ENCODE measurements at places on chromosomes 5 and 9.
A peak's percentile ranks its signal among the peaks of the same experiment; 100 is the strongest.

DNA sequence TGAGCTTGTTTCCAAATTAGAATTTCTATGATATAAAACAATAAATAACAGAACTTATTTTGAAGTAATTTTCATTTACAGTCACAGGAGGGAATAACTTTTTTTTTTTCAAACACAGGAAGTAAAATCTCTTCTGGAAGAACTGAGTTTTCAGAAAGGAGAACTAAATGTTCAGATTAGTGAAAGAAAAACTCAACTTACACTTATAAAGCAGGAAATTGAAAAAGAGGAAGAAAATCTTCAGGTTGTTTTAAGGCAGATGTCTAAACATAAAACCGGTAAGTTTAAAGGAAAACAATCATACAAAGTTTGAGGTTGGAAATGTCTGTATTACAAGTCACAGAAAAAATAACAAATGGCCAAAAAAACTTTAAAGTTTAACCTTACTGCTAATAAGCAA lies 41.6 kb downstream of the RAB14 start:
- no peak for DNase-seq

DNA sequence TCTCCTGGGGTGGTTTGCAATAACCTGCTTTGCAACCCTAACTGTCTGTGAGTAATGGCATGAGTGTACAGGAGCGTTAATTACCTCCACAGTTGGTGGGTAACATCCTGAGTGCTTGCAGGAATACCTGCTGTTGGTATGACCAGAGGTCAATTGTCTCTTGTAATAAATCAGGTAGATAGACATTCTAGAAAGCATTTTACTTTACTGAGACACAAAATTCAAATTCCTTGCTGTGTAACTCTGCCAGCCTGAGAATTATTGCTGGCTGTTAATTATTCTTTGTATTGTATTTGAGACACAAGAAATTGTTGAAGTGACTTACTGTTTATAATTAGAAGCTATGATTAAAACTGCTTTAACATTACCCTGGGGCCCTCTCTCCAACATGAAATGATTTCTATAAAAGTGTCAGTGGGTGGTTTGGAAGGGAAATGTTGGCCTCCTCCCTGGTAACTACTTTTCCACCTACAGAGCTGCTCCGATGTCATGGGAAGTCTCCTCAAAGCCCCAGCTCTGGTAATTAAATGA lies 150.8 kb upstream of the ADCY2 start:
- DNase-seq: no peak

- DNase-seq: no peak
These were observed 38.7 kb upstream of the UBTD2 start for GRCh38 chr5:172322028-172322965.

DNA sequence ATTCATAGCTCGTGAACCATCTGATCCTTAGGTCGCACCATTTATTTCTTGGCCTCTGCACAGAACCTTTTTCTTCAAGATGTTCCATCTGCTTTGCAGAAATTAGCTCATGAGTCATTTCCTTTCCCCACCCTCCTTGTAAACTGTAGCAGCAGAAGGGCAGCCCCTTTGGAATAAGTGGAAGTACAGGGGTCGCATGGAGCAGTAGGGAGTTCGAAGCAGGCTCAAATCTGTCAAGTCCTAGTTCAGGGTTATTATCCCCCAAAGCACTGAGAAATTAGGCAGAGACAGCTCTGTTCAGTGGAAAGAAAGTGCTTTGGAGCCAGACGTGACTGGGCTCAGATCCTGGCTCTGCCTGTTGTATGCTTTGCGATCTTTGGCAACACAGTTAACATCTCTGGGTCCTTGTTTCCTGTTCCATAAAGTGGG lies 84.2 kb downstream of the SGCD start:
- peak; percentile 6 for DNase-seq

DNA sequence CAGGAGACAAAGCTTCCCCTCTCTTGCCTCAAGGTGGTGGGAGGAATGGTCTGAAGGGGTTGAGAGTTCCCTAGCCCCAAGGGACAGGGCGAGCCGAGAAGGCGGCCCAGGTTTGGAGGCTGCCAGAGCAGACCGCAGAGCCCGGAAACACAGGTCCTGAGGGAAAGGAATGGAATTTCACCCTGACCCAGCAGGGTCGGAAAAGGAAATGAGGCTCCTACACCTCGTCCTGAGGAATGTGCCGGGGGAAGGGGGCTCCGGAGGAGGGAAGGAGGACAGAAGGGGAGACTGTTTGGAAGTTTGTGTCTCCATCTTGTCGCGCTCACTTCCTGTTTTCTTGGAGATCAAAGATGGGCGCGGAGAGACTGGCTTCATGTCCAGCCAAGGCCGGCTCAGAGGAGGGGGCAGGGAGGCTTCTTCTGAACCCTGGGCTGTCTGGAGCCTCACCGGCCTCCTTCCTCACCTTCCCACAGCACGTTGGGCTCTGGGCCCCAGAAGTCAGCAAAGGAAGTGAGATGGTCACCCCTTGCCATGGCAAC lies 9.6 kb downstream of the ENG start:
- DNase-seq: no peak

- DNase-seq: no peak
These were observed 91.0 kb downstream of the LHFPL2 start for GRCh38 chr5:78557601-78558000.

DNA sequence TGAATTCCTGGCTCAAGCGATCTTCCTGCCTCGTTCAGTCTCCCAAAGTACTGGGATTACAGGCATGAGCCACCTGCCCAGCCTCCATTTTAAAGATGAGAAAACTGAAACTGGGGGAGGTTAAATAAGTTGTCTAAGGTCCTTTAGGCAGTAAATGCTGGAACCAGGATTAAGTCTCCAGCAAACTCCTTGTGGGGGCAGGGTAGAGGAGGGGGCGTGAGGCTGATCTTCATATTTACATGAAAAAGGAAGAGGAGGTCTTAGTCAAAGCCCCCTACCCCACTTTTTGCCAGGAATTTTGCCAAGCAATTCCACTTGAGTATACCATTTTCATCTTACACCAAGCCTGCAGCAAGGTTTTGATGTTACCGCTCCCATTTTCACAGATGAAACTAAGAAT lies 76.6 kb upstream of the NR4A3 start:
- DNase-seq: no peak

DNA sequence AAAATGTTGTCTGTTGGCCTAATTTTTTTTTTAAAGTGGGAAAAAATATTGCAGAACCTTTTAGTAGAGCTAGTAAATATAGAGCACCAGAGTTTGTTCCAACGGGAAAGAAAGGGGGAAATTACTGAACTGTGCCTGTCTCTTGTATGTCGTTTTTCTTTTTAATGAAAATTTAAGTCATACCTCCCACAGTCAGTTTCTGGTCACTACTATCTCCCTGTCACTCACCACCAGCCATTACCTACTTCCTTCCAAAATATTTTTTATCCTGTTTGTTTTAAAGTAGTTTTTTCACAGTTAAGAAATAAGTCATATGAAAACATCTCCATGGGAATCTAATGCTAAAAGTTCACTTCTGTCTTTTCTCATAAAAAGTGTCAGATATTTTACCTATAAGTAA lies 21.3 kb downstream of the GPR151 start:
- DNase-seq: no peak

- DNase-seq: no peak
These were observed 585.1 kb upstream of the FAM174A start for GRCh38 chr5:99949969-99950524.

GRCh38 chr5:3606121-3606831 lies 10.6 kb downstream of the IRX1 start:
- no peak for DNase-seq

GRCh38 chr9:99998266-99998665 lies 91.8 kb downstream of the STX17 start:
- DNase-seq: no peak

DNA sequence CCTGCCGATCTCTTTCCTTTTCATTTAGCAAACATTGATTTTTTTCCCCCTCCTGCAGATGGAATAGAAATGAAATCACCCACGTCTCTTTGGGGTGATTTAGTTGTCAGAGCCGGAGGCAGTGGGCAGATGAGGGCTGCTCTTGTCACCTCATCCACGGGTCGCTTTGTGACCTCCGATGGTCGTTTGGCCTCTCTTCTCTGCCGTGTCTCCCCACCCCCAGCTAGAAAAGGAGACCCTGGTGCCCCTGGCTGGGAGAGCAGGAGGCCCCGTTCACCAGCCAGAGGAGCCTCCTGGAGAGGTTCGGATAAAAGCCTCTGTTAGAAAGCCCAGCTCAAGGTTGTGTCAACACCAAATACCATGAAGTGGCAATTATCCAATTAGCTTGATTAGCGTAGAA lies 21.6 kb upstream of the RXRA start:
- no peak for DNase-seq

DNA sequence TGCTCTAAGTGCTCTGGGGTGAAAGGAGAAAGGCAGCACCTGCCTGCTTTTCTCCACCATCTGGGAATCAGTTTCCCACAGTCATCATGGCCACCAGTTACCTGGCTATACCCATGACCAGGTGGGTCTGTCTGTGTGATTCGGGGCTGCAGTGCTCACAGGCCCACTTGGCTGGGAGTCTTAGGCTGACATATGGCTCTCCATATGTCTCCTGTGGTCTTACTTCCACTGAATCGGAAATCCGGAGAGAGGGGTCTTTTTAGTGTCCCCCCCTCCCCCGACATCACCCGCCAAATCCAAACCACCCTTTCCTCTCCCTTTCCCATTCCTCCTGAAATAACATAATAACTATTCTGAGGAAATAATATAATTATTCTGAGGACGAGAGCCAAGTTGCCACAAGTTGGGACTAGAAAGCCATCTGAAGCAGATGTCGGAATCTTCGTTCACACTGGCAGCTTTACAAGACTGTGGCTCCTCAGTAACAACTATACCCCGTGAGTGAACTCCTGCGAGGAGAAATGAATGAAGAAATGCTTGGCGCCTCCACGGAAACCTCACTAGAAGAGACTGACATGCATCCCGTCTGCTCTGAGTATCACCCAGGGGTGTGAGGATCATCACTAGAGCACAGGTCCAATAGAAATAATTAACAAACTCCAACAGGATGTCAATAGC lies 143.4 kb downstream of the MYO10 start:
- DNase-seq: no peak

DNA sequence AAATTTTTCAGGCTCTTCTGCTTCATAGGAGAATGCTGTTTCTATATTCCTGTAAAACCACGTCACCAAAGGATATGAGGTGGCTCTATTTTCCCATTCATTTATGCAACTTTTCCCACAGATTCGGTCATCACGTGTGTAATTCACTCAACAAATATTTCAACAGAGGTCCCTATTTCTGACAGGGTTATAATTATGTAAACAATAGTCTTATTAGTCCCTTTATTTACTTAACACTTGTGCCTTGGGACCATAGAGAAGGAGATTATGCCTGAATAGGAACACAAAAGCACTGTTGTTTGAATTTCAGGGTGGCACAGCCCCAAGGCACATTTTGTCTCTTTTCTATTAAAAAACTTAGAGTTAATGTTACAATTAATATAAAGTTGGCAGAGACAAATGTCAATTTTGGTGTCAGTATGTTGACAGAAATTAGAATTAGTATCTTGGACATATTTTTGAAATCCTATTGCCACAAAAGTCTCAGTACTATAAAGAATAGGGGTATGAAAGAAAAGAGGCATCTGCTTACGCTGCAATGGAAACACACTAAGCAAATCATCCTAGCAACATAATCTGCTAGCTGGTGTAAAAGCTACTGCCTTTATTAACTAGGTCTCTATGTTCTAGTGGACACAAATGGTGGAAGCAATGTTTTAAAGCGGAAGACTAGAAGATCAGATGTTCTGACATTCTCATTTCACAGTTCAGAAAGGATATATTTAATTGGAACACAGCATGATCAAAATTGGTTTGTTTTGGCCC lies 229.1 kb upstream of the TBCA start:
- DNase-seq: no peak

DNA sequence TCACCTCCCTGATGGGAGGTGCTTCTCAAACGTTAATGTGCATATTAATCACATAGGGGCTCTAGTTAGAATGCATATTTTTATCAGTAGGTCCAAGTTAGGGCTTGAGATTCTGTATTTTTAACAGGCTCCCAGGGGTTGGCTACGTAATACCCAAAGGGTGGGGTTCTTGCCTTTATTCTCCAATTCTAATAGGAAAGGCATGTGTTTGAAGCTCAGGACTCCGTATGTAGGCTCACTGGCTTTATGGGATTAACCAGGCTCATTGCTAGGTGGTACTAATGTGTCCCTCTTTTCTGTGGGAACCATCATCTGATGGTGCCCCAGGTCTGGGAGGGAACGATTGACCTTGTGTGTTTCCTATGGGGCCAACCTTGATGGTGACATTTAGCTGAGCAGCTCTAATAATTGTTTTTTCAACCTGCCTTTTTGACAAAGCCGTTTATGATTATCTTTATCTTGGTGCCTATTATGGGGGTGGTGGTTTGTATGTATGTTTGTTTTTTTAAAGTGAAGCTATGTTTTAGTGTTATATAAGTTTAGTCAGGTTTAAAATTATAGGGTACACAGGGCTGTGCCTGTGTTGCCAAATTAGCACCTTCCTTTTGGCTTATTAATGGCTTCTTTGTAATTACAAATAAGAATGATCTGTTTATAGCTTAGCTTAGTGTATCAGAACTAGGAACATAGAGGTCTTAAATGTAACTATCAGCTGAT lies 20.8 kb downstream of the TJP2 start:
- DNase-seq: no peak
